ENCODE measurements at places on chromosomes 1 and 21.

- DNase-seq, result no peak
Measured at GRCh38 chr1:182061594-182061993, at the start of gene ZNF648. ZNF648 (minus strand) TSS chr1:182061712; CDS start chr1:182058010, 3,702 bp downstream.

GRCh38 chr21:45176141-45176540, 101.8 kb downstream of the ADARB1 start:
- DNase-seq, result no peak

DNA sequence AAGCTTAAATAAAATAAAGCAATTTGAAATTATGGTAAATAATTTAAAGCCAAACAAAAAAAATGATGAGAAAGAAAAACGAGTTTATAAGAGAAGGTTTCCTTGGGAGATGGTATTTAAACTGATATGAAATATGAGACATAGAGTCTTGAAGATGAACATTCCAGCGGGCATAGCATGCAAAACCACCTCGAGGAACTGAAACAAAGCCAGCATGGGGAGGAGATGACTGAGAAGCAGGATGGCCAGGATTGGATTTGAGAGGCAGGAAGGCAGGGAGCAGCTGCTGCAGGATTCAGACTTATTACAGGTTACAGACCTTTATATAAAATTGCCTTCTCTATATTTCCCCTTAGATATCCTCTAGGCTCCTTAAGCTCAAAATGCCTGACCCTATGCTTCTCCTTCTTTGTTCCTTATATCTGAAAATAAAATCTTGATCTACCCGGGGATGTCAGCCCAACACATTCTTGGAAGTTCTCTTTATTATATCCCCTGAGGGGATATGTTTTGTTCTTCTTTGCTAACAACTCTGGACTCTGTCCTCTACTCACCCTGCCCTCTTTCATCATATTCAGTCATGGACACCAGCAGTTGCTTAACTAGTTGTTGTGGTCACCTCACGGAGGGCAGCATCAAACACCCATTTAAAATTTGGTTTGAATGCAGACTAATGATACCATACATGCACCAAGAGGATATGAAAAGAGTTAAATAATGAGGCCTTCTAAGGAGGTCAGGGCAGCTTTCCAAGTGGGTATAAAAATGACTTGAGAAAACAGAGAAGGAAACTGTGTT, 719.1 kb upstream of the B3GALT2 start:
- no peak for DNase-seq

DNA sequence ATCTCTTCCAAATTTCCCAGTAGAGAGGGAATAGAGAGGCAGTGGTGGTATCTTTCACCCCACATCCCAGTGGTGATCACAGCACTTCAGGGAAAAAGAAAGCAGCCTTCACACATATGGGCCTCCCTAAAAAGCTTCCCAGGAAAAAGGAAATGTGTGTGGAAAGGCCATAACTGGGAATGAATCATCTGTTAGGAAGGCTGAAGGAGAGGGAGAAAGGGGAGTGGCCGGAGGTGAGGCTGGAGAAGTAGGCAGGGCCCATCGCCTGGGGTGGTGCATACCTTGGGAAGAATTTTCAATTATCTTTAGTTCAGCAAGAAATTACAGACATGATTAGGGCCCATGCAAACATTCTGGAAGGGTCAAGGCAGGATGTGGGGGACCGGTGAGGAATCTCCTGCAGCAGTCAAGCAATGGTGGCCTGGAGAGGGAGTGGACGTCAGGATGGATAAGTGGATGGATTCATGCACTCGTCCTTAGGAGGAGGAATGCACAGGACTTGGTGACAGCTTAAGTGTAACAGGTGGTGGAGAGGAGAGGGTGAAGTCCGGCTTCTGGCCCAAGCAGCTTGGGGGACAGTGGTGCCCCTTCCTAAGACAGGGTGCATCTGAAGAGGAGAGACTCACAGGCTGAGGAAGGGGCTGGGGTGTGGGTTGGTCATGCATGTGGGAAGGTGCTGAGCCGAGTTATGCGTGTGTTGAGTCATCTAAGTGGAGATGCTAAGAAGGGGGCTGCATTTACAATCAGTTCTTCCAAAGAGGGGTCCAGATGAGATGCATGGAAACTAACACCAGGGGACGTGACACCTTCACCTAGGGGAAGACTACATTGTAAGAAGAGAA, 17.9 kb downstream of the HIVEP3 start:
- peak; percentile 80 for DNase-seq

DNA sequence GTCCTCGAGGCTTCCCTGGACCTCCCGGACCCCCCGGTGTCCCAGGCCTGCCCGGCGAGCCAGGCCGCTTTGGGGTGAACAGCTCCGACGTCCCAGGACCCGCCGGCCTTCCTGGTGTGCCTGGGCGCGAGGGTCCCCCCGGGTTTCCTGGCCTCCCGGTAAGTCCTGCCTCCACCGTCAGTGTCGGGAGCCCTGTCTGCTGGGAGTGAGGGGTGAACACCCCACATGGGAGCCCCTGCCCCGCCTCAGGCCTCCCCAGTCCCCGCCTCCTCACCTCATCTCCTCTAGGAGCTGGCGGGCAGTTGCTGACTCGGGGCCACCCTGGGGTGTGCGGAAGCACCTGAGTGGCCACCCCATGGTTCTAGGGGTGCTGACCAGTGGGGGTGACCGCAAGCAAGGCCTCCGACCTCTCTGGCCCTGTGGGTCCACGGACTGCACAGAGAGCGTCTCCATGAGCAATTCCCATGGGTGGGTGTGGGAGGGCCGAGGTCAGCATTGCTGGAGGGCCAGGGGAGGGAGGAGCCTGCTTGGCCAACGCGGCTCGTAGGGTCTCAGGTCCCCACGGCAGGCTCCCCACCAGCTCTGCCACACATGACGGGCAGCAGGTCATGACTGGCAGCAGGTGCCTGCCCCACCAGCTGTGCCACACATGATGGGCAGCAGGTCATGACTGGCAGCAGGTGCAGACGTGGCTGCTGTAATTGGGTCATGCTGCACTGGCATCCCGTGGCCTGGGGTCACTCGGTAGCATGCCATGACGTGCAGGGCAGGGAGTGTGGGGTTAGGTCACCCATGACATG, 61.3 kb downstream of the SLC19A1 start:
- DNase-seq, result no peak

DNA sequence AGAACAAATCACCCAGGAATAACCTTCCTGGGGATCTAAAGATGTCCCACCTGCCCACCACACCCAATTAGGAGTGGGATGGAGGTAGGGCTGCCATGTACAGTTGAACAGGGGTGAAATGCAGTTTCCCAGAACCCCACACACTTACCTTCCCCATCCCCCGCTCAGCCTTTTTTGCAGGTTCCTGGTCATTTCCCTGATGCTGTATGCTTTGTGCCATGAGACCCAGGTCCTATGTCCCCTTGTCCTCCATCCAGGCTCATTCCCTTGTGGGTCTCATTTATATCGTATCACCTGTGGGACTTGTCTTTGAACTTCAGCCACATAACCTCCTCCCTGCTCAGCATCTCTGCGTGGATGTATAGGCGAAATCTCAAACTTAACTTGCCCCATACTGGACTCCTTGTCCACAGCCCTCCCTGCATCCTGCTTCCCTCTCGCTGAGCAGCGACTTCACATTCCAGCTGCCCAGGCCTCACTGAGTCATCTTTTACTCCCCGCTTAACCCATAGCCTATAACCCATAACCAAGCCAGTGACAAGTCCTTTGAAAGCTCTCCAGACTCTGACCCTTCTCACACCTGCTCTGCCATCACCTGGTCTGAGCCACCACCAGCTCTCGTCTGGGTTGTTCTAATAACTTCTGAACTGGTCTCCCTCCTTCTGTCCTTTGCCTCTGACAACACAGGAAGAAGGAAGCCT, 4.7 kb downstream of the LDLRAD2 start:
- peak; percentile 80 for DNase-seq

GRCh38 chr1:31497601-31498000, 78.7 kb upstream of the TINAGL1 start:
- no peak for DNase-seq

GRCh38 chr1:65894738-65895605, 102.3 kb downstream of the PDE4B start:
- DNase-seq, result no peak

DNA sequence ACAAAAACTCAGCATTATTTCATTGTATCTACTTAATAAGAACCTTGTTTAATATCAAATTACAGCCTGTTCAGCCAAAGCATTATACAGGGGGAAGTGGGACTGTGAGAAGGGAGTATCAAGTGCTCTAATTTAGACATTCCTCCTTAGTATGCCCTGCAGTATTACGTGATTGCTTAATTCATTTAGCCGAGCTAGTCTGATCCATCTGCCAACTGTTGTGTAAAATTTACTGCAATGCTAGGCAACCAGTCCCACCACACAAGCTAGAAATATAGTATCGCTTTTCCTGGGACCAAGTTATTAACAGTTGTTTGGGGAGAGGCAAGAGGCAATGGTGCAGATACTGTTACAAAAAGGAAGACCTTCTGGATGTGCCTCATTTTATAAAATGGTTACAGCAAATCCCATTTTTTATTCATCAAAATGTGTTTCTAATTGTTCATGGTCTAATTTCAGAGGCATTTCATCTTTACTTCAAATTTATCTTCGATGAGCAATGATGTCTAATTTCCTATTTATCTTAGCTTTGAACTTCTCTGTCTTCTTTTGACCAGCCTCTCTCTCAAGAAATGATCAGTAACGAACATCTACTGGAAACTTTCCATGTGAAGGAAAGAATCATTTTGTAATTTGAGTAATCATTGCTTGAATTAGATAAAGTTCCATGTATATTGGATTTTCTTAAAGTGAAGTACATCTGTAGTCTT, 283.3 kb downstream of the DUSP10 start:
- DNase-seq, result peak; percentile 78

DNA sequence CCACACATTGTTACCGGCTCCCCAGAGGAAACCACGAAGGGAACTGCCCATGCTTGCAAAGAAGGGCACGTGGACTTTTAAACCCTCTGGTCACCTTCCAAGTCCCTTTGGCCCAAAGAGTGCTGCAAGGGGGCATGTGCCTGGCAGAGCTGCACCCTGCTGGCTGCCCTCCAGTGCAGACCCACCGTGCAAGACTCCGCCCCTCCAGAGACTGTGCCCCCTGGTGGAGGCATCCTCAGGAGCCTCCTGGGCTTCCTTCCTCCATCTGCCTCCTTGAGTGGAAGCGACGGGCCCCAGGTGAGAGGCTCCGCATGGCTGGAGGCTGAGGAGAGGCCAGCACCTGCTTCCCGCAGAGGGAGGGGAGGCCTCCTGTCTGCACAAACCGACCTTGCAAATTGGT, 100.6 kb downstream of the CRYAA start:
- no peak for DNase-seq

GRCh38 chr1:37865348-37866120, 6.1 kb upstream of the MTF1 start:
- DNase-seq, result no peak

DNA sequence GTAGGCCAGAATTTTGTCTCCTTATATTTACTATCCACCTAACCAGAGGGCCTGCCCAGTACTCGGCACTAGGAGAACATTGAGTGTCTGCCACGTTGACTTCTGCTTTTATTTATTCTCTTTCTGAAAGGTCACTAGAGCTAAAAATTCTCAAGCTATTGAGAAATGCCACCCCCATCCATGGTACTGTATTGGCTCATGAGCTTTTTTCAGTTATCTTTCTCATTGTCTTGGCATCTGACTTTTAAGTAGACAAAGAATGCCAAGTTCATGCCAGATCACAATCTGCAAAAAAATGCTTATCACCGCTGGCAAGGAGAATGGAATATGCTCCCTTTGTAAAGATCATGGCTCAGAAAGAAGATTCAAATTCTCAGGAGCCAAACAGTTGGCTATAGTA, 49.8 kb upstream of the MROH9 start:
- DNase-seq, result no peak

GRCh38 chr21:44513389-44514217, 26.4 kb downstream of the KRTAP10-1 start:
- no peak for DNase-seq

DNA sequence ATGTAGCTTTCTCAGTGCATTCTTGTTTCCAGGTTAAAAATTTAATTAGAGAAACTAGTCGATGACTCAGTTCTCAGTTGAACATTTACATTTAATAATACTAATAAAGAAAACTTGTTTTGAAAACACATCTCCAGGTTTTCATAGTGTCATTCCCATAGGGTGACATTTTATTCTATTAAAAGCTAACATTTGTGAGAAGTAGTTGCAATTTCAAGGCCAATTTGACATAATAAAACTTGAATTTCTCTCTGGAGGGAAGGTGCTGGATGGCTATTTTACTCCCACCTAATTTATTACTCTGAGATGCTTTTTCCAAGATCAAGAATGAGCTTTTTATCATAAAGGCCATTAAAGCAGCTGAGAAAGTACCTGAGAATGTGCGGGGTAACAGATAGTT, 16.6 kb downstream of the HUNK start:
- no peak for DNase-seq

DNA sequence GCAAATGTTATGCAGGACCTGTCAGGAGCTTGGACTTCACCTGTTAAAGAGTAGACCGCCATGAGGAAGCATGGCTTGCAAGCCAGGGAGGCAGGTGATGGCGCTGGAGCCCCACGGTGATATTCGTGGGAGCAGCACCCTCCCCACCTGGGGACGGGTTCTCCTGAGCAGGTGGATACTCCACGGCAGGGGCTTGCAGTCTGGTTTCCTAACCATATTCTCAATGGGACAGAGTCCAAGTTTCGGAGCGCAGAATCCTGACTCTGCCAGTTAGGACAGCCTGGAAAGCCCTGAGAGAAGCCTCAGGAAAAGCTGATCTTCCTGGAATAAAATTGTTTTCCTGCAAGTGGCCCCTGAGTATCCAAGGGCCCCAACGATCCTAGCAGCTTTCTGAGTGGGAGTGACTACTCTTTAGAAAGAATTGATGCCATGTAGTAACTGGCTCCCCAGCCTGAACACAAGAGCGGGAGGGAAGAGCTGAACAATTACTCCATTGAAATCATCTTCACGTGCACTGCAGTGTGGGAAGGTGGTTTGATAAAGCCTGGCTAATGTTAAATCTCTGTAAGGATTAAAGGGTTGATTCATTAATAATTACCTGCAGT, 146.3 kb upstream of the RAB4A start:
- no peak for DNase-seq

GRCh38 chr1:221794079-221794670, 52.3 kb upstream of the DUSP10 start:
- no peak for DNase-seq

GRCh38 chr1:18599704-18600103, 30.9 kb upstream of the PAX7 start:
- DNase-seq, result no peak

GRCh38 chr1:78437396-78437795, 53.4 kb upstream of the PTGFR start:
- no peak for DNase-seq

DNA sequence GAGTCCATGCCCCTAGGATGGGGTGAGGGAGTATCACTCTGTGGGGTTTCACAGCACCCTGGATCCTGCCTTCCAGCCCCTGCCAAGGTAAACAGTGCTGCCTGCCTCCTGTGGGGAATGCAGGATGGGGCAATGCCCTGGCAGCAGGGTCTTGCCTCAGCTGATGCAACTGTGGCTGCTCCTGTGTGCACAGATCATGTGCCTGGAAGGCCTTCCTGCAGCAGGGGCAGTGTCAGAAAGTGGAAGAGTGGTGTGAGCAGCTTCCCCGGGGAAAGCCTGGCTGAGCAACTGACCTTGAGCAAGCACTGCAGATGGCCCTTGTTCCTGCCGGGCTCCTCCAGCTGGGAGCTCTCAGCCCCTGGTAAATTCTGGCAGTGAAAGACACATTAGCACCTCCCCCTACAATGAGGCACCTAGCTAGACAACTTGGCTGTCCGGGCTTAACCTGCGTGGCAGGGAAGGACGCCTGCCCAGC, 9.9 kb downstream of the TOR3A start:
- peak; percentile 84 for DNase-seq

GRCh38 chr1:177969825-177970371, at the start of gene SEC16B:
SEC16B (minus strand) TSS chr1:177970058; CDS start chr1:177967981, 2,077 bp downstream.
- DNase-seq, result no peak

GRCh38 chr1:58257003-58257402, 289.5 kb downstream of the OMA1 start:
- no peak for DNase-seq
